ENCODE measurements at places on chromosomes 11 and 22.

DNA sequence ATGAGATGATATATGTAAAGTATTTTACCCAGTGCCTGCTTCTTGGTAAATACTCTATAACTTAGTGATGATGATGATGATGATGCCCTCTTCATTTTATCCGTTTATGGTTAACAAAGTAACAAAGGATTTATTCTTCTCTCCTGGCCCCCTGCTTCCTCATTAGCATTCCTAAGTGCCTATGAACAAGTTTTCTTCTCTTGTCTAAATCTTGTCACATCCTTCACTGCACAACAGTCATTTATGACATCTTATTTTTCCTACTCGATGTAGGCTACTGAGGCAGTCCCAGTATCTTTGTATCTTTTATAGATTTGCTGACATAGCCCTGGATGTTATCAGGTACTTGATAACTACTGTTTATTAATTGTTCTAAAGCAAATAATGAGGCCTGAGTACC, 754.4 kb upstream of the ARHGAP42 start:
- DNase-seq = no peak

DNA sequence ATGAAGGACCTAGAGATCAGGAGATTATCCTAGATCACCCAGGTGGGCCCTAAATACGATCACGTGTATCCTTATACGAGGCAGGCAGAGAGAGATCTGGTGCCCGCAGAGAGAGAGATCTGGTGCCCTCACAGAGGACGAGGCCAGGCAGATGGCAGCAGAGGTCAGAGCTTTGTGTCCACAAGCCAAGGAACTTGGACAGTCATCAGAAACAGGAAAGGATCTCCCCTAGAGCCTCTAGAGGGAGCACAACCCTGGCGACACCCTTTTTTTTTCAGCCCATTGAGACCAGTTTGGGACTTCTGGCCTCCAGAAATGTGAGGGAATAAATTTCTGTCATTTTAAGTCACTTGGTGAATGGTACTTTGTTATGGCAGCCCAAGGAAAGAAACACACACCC, 25.5 kb upstream of the TIMP3 start:
- no peak for DNase-seq

- DNase-seq = no peak
Measured at GRCh38 chr11:62120001-62120400, 3.8 kb upstream of the INCENP start.

DNA sequence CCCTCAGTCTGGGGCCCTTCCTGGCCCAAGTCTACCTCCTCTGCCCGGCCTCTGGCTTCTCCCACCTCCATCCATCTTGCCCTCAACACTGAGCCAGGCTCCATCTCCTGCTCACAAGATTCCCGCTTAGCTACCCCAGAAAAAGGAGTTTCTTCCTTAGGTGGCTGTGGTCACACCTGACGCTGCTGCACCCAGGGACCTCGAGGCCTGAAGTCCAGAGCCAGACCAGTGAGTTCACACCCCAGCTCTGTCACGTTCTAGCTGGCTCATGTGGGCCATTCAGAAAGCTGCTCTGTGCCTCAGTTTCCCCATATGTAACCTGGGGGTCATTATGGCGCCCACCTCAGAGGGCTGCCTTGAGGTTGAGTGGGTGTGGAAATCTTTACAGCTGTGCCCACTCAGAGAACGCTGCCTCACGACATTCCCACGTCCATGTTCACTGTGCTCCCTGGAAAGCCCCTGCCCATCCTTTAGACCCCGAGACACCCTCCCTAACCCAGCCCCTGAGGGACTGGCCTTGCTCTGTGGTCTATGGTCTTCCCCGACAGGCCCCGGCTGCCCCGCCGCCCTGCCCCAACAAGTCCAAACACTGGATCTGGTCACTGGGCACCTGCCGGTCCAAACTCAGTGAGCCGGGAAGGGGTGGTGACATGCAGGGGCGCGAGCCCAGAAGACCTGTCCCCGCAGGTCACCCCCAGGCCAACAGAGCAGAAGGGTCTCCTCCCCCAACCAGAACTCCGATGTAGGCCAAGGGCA, 9.8 kb downstream of the PLXNB2 start:
- no peak for DNase-seq

- no peak for DNase-seq
Measured at GRCh38 chr11:45319077-45319476, 32.9 kb upstream of the SYT13 start.

- no peak for DNase-seq
Measured at GRCh38 chr11:94673386-94673785, 94.8 kb upstream of the AMOTL1 start.

DNA sequence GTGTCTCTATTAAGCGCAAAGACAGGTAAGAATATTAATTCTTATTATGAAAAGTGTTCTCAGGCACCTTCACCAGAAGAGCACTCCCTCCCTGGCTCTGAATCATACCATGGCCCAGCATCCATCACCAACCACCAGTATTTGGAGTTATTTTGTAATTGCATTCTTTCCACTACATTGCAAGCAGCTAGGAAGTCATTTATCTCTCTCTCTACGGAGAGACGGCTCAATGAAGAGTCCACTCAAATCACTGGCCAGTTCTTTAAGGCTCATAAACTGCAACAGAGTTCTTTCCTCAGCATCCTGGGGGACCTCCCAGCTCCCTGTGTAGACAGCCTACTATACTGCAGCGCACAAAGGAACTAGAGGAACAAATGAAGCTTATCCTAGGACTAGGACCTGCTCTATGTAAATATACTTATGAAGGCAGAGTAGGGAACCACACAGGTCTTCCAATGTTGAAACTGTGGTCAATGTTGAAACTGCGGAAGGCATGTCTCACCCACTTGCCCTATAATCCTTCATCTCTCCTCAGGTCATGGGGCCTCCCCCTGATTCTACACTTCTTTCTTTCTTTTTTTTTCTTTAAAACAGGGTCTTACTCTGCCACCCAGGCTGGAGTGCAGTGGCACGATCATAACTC, 63.4 kb downstream of the AAMDC start:
- peak; percentile 40 for DNase-seq

GRCh38 chr22:35534091-35534490, 6.5 kb upstream of the RASD2 start:
- DNase-seq = no peak

DNA sequence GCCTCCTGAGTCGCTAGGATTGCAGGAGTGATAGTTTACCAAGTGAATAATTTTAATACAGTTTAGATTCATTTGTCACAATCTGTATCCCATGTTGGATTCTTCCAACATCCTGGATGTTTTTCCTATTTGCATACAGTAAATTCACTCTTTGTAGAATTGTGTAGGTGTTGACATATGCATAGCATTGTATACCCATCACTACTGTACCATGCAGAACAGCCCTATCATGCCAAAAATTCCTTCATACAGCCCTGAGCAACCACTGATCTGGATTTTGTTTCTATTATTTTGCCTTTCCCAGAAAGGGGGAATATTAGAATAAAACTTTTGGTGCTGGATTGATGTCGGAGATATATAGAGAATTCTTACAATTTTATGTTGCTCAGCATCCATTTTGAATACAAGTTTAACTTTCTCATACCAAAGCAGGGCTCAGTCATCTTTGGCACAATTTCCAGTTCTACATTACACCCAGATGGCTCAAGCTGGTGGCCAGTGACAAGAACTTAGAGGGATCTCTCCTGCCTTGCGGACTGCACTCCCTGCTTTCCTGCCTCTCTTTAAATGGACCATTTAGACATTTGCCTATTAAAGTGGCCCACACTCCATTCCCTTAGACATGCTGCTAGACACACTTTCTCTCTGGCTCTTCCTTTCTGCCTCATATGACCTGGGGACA, 45.4 kb upstream of the CFAP300 start:
- peak; percentile 8 for DNase-seq

DNA sequence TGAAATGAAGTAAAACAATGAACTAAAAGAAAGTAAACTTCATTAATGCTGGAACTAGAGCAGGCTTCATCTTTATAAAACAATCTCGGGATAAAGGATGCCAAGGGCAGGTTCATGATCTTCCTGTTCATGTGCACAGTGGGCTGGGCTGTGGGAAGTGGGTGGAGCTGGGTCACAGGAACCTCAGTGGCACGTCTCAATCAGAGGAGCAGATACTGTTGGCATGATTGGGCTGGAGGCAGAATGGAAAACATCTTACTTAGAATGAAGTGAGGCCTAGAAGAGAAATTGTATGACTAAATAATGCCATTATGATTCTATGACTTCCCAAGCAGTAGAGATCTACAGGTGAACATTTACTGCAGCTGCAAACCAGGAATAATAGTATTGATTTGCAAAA, 45.4 kb upstream of the CALCB start:
- no peak for DNase-seq

- no peak for DNase-seq
Measured at GRCh38 chr11:59199546-59200422, 12.9 kb downstream of the MPEG1 start.

DNA sequence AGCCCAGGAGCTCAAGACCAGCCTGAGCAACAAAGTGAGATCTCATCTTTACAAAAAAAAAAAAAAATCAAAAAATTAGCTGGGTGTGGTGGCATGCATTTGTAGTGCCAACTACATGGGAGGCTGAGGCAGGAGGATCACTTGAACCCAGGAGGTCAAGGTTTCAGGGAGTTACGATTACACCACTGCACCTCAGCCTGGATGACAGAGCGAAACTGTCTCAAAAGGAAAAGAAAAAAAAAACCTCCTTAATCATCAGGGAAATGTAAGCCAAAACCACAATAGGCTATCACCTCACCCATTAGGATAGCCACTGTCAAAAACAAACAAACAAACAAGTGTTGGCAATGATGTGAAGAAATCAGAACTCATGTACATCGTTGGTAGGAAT, 13.4 kb downstream of the DGCR2 start:
- DNase-seq = no peak

DNA sequence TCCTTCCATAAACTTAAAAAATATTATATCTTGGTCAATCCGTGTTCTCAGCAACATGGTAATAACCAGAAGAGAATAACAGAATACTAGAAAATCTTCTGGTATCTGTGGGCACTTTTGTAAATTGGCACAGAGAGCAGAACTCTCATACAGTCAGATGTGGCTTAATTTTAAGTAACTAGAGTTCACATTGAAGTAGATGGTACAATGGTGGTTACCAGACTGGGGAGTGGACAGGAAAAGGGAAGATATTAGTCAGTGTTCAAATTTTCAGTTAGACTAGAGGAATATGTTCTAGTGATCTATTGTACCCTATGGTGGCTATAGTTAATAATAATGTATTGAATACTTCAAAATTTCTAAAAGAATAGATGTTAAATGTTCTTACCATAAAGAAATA, 6.9 kb downstream of the OR52H1 start:
- DNase-seq = no peak

GRCh38 chr11:65424205-65425104, 1.9 kb downstream of the NEAT1 start:
- peak; percentile 60 for DNase-seq

- no peak for DNase-seq
Measured at GRCh38 chr11:134322553-134322952, 9.2 kb upstream of the GLB1L2 start.

GRCh38 chr11:7949934-7950333, 8.4 kb upstream of the OR10A3 start:
- peak; percentile 15 for DNase-seq

DNA sequence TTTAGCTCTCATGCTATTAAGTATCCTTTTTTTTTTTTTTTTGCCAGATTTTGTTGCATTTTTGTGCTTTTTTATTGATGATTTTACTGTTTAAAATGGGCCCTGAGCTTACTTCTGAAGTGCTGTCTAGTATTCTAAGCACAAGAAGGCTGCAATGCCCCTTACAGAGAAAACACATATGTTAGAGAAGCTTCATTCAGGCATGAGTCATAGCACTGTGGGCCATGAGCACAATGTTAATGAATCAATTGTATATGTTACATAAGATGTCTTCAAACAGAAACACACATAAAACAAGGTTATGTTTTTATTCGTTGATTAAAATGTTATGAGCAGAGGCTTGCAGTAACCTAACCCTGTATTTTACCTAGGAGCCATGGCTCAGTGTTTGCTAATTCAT, 117.8 kb upstream of the C11orf87 start:
- no peak for DNase-seq

- DNase-seq = no peak
Measured at GRCh38 chr11:120244476-120245365, 4.8 kb downstream of the POU2F3 start.

DNA sequence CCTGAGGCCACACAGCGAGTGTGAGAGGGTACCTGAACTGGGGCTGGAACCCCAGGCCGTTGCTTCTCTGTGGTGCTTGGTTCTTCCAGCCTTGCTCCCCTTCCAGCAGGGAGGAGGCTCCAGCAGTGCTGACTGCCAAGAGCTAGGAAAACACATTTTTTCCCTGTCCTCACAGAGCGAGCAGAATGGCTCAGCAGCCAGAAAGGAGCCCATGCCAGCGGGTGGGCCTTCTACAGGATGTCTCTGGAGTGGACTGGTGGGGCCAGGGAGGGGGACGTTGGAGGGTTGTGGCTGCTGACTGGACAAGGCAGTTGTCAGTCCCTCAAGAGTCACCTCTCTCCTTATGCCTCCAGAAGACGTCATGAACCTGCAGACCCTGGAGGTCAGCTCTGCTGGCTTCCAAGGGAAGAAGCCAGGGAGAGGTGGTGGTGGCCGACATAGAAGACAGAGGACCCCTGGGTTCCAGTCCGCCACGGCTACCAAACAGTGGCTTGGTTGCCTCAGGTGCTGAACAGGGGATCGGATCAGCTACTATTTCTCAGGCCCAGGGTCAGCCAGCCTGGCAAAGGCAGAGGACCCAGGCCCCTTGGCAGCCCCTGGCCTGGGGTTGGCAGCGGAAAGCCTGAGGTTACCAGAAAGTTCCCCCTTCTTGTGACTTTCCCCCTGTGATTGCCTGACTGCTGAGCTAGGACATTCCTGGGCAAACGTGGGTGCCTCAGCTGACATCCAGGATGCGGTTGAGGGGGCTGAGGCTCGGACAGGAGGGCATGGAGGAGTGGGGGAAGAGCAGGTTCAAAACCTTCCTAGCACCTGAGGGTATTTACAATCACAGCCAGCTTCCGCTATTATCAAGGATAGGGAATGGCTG, 3.7 kb downstream of the MAFF start:
- DNase-seq = peak; percentile 80

DNA sequence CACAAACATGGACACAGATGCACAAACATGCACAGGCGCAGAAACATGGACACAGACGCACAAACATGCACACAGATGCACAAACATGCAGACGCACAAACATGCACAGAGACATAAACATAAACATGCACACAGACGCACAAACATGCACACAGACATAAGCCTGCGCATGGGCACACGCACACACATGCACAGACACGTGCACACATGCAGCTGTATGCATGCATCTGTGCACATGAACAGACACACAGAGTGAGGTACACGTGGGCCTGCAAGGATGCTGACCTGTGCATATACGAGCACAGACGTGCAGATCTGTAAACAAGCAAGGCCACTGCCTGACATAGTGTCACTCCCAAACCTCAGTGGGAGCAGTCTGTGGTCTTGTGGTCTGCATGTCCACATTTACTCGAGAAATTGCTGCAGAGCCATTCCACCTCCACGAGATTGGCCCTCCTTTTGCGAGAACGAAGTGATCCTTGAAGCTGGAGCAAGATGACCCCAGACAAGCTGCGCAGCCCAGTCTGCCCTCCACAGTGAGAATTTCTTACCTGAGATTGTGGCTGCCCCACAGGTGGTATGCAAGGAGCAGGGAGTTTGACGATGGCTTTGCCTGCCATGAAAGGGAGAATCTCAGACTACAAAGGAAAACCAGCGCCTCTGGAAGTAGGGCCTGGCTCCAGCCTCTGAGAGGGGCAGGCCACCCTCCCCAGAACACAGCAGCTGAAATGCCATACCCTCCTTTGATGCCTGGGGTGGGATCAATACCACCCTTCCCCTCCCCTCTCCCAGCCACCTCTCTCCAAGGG, 299.9 kb downstream of the BRD1 start:
- DNase-seq = no peak
